Head of caudate nucleus (tissue), 42 donors: ENCODE measurements at places on chromosomes 16 and 17.

DNA sequence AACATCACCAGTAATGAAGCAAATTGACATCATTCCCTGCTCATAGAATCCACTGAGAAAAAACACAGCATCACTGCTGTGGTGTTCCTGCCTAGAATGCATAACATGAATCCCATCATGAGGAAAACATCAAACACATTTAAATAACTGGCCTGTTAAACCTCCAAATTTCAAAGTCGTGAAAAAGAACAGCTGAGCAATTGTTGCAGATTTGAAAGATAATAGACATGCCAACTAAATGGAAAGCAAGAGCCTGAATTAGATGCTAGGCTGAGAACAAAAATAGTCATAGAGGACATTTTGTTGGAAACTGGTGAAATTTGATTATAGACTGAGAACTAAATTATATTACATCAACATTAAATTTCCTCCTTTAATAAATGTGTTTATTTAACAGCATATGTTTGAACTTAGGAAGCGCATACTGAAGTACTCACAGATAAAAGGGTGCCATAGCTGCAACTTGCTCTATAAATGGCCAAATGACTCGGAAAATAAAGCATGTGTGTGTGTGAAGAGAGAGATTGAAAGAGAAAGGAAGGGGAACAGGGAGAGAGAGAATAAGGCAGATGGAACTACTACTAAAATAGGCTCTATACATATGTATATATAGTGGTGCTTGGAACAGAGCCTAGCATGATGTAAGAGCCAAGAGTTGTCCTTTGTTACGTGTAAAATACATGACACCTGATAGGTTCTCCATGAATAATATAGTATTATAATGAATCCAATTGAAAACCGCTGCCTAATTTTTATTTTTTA lies 305.0 kb upstream of the MON1B start:
- DNase-seq: no peak

- no peak for DNase-seq
Observed at GRCh38 chr17:32330147-32330546, 11.8 kb downstream of the C17orf75 start.

DNA sequence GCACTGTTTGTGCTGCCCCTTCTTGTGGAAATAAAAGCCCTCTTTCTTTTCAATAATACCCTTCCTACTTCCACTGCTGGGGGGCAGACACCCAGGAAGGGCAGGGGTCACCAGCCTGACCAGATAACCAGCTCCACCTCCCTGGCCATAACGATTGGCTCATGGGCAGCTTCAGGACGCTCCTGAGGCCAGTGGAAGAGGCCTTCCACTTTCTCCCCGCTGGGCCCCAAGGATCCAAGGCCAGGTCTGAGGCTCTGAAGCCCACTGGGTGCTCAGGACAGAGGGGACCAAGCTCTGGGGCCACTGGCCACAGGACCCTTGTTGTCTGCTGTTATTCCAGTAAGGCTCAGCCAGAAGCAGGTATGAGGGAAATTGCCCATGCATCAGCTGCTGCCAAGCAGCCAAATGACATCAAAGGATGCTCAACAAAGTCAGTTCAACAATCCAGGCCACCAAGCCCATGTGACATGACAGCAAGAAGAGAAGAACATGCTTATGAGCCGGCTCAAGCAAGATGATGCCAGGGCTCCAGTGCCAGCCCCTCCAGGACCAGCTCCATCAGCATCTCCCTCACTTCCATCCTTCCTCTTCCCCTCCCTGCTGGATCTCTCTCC lies 238.8 kb downstream of the ZNF423 start:
- no peak for DNase-seq

DNA sequence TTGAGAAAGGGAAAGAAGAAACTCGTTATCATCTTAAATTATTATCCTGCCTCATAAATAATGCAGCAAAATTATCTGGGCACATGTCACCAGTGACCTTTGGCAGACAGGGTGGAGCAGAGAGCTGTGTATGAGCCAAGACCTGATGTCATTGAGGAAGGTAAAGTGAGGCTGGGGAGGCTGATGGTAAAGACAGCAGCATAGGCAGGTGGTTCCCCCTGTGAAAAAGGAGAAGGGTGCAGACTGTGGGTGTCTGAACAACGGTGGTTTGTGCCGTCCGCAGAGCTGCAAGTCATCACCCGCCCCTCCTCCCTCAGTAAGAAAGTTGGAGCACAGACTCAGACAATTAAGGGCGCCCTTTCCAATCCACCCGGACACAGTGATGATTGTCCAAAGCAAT lies 30.8 kb upstream of the METTL16 start:
- peak; percentile 56 for DNase-seq

DNA sequence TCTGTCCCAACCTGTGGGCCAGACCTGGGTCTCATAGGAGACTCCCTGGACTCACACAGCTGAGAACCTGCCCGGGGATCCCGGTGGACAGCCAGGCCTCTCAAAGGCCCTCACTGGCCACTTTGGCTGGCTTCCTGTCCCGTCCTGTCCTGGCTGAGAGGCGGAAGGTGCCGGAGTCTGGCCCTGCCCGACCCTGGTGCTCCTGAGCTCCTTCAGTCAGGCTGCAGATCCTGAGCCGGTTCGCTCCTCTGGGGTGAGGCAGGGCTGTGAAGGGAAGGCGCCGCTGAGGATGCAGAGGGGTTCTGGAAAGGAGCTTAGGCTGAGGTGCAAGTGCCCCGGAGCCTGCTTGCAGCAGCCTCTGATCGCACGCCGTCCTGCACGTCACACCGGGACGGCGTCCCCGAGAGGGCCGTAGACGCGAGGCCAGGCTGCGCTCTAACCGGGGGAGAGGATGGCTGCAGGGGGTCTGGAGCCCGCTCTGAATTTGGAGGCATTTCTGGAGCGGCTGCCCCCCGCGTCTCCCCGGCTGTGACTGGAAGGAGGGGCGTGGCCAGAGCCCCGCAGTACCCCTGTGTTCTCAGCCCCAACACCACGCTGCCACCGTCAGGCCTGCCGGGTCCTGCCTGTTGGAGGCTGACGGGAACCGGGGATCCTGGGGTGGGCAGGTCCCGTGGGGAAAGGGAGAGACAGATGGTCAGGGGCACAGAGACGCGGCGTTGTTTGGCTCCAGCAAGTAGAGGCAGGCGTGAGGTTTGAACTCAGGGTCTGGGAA lies 4.1 kb downstream of the HGS start:
- no peak for DNase-seq

DNA sequence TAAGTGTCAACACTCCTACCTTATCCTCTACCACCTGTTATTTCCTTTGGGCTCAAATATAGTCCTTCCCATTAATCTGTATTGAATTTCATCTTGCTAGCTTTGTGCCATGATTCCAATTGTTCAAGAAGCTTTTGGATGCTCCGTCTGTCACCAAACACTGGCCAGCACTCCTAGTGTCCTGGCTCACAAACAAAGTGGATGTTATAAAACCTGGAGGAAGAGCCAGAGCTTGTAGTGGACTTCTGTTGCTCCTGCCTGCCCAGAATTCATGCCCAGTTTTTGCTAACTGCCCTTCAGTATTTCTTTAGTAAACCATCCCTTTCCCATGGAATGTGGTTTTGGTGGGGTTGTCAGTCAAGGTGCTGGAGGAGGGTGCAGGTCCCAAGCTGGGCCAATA lies 77.2 kb upstream of the HS3ST2 start:
- no peak for DNase-seq

- DNase-seq: peak; percentile 62
Observed at GRCh38 chr17:4519361-4519788, 20.7 kb downstream of the SPNS2 start.

GRCh38 chr17:48738803-48739526 lies 10.4 kb upstream of the HOXB13 start:
- no peak for DNase-seq

- DNase-seq: no peak
Observed at GRCh38 chr16:6258056-6258455, 1074.6 kb upstream of the RBFOX1 start.

- no peak for DNase-seq
Observed at GRCh38 chr17:1561420-1562175, 994 bp downstream of the PITPNA start.

DNA sequence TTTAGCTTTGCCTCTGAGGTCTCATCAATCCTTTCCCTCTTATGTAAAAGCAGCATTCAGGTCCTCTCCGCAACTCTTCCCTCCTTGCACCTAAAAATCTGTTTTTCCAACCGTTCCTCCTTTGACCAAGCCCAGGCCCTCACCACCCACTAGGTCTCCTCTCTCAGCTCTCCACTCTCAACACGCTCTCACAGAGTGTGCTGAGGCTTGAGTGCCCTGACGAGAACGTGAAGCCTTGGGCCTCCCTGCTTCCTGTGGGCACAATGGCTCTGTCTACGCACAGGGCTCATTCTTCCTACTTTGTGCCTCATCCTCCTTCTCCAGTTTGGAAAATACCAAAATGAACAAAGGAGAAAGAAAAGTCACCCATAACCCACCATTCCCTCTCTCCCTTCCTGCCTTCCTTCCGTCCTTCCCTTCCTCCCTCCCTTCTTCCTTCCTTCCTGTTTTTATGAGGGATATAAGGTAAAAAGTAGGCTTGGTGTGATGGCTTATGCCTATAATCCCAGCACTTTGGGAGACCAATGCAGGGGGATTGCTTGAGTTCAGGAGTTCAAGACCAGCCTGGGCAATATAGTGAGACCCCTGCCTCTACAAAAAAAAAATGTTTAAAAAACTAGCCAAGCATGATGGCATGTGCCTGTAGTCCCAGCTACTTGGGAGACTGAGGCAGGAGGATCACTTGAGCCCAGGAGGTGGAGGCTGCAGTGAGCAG lies 31.3 kb upstream of the SLC39A11 start:
- DNase-seq: no peak

GRCh38 chr16:21197621-21198020 lies 13.8 kb downstream of the ZP2 start:
- no peak for DNase-seq

DNA sequence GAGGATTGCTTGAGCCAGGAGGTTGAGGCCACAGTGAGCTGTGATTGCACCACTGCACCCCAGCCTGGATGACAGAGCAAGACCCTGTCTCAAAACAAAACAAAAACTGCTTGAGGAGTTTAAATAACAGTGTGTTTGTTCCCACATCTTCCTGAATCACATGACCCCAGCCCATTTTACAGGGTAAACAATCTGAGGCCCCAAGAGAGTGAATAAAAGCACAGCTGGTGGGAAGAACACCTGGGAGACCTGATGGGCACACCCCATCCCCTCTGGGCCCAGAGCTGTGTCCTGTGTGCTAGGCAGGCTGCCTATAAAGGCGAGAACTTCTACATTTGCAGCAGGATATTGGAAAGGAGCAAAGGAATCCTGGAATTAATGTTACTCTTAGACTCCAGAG lies 69.6 kb downstream of the PLXDC1 start:
- no peak for DNase-seq

DNA sequence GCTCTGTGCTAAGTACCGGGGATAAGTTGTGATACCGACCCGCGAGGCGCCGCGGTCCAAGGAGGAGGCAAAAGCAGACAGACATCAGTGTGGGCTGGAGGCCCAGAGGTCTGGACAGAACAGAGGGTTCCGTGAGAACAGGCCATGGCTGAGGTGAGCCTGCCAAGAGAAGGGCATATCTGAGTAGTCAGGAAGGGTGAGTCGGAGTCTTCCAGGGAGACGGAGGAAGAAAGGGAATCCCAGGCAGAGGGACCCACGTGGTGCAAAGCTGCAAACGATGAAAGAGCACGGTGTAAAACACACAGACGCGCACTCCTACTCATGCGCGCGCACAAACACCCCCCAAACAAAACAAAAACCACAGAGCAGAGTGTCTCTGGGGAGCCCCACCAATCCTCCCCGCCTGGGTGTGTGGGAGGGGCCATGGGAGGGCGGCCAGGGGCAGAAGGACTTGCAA lies 18.1 kb downstream of the RHBDL3 start:
- peak; percentile 69 for DNase-seq

- no peak for DNase-seq
Observed at GRCh38 chr17:8846768-8847211, 20.7 kb downstream of the PIK3R6 start.

GRCh38 chr16:85655216-85656129 lies 33.3 kb downstream of the GINS2 start:
- DNase-seq: no peak

DNA sequence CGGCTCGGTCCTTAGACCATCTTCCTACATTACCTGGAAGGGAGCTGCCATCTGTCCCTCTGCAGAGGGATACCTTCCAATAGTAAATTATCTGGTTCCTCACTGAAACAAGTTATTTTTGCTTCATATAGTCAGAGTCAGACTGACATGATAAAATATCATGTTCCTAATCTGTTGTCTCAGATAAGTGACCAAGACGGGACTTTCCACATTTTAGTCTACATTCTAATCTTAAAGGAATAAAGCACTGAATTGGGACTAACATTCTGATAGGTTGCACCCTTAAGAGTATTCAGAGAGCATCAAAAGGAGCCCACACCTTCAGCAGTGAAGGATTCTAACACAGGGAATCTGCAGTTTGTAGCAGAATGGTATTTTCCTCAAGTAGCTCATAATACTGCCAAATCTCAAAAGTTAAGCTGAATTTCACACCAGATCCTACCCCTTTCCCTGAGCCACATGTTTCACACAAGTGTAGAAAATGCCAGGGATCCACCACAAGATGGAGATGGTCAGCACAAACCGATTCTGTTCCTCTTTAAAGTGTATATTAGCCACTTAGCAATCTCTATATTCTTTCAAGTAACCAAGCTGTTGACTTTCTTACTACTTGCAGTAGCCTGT lies 13.4 kb downstream of the GINS2 start:
- DNase-seq: peak; percentile 42

- no peak for DNase-seq
Observed at GRCh38 chr17:1438593-1439083, 17.4 kb downstream of the CRK start.

- DNase-seq: no peak
Observed at GRCh38 chr17:30915833-30916611, 5.7 kb upstream of the ADAP2 start.

GRCh38 chr17:32111141-32111771 lies 31.0 kb upstream of the RHOT1 start:
- peak; percentile 74 for DNase-seq

- DNase-seq: peak; percentile 39
Observed at GRCh38 chr17:49365667-49366066, 3.6 kb upstream of the ZNF652 start.

DNA sequence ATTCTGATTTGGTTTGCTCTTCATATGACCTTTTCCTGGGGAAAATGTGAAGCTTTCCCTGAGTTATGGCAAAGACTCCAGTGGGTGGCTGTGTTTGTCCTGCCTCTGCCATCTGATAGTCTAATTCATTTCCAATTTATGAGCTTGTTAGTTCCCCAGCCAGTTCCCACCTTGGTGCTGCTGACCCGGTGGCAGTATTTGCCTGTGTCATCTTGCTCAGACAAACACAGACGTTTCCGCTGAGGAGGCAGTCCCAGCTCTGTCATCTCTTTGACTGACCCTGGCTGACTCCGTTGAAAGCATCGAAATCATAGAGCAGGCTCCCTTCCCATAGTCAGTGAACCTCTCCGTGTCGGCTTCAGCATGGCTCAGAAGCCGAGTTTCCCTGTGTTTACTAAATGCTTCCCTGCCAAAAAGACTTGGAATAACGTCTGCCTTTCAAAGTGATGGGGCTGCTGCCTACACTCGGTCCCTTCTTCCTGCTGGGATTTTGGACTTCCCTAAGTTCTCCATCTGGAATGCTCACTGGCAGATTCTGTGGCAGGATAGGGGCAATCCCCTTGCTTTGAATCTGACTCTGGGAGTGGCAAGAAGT lies 538.3 kb downstream of the NPIPA7 start:
- DNase-seq: no peak
